ENCODE measurements at places on chromosomes 7 and 10.

- peak; percentile 1 for DNase-seq
Observed at GRCh38 chr10:66862687-66863258, 63.1 kb upstream of the LRRTM3 start.

DNA sequence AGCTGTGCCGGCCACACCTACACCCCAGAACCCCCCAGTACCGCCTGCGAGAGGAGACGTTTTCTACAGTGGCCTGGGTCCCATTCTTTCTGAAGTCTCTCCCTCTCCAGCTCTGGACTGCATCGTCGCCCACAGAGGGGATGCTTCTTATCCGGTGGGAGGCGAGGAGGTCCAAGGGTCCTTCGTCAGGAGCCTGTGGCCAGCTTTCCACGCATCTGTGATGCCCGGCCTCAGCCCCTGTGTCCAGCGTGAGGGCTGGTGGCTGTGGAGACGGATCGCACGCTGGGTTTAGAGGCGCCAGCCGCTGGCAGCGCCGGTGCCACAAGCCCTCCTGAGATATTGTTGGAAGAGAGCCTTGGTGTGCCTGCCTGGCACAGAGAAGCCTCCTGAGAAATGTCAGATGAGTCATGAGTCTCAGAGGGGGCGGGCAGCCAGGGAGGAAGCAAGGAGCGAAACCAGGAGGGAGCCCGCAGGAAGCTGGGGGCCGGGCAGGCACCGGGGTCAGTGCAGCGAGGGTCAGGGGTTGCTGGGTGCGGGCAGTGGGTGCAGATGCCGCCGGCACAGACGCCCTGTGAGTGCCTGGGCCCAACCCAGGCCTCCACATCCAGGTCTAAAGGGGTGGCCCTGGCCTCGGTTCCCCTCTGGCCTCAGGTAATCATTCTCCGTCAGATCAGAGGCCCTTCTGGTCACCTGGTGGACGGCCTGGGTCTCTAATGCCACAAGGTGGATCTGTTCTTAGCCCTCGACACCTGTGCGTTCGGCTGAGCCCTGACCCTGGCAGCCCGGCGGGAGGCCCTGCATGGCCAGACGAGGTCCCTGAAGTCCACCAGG is 86.0 kb upstream of the DIP2C start:
- no peak for DNase-seq

- DNase-seq = no peak
Observed at GRCh38 chr7:1603346-1604225, 33.8 kb upstream of the PSMG3 start.

DNA sequence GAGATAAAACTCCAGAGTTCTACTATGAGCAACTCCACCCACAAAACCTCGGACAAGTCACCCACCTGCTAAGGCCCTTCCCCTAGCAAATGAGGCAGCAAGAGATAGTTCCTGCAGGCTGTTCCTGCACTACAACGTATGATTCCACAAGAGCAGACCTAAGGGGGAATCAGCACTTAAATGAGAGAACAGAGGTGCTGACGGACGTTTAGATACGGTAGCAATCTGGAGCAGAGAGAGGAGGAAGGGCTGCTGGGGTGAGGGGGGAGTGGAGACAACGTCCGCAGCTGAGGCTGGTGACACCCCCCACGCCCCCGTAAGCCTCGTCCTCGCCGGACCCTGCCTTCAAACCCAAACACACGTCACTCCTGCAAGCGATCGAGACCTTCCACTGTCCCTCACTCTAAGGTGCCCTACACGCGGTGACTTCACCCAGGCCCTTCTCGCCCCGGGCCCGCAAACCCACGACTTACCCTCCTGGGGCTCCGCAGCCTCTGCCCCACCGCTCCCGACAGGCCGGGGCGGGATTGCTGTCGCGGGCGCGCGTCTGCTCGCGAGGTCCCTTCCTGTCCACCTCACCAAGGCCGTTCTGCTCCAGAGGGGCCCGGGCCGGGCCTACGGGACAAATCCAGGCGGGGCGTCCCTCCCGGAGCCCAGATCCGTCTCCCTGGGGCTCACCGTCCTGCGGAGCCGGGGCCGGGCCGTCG is 635 bp downstream of the ZNF12 start:
- no peak for DNase-seq

DNA sequence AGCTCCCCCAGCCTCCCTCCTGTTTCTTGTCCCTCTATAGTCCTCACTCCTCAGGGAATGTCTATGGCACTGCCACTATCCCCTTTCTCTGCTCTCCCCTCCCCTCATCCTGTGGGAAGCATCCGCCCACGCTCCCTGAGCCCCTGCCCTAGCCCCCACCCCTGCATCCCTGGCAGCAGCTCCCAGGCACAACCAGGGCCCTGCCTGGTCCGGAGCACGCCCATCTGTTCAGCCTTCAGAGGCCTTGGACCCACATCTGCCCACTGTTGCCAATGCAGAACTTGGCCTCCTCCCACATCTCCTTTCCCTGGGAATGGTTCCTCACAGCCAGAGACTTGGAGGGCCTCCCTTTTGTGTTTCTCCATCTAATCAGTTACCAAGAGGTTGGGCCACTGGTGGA is 20.4 kb upstream of the TBRG4 start:
- DNase-seq = no peak

DNA sequence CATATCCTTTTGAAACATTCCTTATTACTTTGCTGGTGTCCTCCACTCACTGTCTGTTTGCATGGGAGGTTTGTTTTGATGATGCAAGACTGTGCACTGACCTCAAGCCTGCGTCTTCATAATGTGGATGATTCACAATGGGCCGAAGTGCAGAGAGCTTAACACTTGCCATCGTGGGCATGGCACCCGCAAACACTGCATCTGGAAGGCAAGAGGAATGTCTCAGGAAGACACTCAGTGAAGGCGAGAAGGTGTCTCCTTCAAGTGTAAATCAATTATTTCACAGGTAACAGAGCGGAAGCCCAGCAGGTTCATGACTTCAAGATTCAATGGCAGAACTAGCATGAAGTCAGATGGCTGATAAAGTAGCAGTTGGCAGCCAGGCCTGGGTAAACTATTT is 98.1 kb downstream of the DPY19L1 start:
- DNase-seq = peak; percentile 48

DNA sequence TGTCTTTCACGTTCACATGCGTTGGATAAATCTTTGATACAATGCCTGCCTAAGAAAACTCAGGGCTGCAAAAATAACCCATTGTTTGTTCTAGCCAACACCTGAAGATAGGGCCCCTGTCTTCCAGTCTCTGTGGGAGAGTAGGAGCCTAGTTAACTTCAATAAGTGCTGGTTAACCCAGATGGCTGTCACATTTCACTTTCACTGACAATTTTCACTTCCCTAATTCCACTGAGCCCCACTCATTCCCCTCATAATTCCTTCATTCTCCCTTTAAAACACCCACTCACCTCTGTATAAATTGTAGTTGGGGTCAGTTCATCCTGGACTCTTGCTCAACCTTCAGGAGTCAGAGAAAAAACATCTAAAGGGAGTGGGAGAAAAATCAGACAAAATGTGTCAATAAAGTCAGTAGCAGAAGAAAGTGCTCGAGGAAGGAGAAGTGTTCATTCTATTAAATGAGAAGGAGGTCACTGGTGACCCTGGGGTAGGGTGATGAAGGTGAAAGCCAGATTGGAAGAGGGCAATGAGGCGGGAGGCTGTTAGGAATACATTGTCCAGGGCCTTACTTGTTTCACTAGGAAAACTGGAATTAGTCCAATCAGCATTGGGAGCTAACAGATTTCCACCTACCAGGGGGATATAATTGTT is 51.2 kb upstream of the ABI1 start:
- no peak for DNase-seq

GRCh38 chr7:90401989-90402388 is 1.3 kb upstream of the CLDN12 start:
- DNase-seq = peak; percentile 63

DNA sequence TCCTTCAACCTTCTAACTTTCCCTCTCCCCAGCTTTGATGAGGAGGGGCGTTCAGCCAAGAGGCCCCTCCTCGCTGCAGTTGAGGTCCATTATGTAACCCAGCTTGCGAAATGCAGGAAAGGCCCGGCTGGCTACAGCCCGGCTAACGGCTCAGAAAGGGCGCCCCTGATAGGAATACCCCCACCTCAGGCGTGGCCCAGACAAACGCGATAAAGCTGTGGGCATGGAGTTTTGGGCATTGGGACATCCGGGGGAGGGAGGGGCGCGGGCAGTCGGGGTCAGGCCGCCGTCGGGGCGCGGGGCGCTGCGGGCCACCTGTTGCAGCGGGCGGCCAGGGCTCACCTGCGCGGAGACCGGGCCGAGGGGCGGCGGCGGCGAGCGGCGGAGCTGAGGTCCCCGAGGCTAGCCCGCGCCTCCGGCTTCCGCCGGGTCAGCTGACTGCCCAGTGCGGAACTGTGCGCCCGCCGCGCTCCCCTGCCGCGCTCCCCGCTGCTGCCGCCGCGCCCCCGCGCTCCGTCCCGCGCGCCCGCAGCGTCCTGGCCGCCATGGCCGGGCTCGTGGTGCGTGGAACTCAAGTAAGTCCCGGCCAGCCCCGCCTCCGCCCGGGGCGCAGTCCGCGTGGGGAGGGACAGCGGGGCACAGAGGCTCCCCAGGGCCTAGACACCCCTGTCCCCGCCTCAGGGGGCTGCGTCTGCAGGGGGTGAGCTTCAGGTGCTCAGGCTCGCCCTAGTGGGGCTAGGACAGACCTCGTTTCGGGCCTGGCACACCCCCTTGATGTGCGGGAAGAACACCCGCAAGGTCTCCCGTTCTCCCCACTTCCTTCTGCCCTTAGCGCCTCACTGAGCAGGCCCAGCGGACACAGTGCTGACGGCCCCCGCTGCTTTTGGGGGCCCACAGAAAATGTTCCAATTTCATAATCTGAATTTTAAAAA is at the start of gene LRMDA:
LRMDA (plus strand) TSS at position 445 of the 932 bp plus-strand sequence.
- no peak for DNase-seq

DNA sequence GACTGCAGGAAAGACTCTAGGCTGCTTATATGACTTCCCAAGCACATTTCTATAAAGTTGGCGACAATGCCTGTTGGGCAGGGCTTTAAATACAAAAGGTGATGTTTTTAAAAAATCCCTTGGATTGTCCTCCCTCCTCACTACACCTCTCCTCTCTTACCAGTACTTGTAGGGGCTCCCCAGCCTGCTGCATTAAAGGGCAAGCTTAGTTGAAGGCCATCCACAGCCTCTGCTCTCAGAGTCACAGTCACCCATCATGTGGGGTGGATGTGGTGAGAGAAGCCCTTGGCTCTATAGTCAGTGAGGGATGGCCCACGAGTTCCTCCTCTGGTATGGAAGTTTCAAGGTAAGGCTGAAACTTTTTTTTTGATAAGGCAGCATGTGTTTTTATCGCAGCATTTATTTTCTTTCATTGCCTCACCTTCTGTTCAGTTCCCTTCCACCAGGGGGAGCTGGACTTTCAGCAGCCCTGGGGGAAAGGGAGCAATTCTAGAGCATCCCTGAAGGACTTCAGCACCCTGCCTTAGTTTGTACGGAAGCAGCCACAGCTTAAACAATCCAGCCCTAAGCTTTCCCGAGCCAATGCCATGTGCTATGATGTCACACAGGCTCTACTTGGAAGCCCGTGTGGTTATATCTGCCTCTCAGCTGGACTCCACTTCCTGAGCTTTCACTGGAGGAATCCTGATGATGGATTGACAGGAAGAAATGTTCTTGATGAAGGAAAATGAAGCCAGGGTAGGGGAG is 131.9 kb downstream of the CALCR start:
- DNase-seq = peak; percentile 17

DNA sequence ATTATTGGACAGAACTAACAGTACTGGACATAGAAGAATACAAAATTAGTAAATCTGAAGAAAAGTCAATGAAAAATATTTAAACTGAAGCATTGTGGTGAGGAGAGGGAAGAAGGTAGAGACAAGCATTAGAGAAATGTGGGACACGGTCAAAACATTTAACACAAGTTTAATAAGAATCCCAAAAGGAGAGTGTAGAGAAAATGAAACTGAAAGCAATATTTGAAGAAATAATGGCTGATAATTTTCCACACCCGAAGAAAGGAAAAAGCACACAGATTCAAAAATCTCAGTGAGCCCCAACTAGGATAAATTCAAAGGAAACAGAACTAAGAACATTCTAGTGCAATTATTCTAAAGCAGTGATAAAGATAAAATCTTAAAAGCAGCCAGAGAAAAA is 126.4 kb upstream of the LRRTM3 start:
- DNase-seq = no peak

GRCh38 chr10:29471544-29471859 is 163.3 kb downstream of the SVIL start:
- peak; percentile 81 for DNase-seq

GRCh38 chr7:2175514-2175913 is 57.2 kb downstream of the MAD1L1 start:
- peak; percentile 100 for DNase-seq

GRCh38 chr7:117616694-117617093 is 136.9 kb downstream of the CFTR start:
- no peak for DNase-seq

- no peak for DNase-seq
Observed at GRCh38 chr7:142130267-142130666, 18.7 kb downstream of the MGAM2 start.

DNA sequence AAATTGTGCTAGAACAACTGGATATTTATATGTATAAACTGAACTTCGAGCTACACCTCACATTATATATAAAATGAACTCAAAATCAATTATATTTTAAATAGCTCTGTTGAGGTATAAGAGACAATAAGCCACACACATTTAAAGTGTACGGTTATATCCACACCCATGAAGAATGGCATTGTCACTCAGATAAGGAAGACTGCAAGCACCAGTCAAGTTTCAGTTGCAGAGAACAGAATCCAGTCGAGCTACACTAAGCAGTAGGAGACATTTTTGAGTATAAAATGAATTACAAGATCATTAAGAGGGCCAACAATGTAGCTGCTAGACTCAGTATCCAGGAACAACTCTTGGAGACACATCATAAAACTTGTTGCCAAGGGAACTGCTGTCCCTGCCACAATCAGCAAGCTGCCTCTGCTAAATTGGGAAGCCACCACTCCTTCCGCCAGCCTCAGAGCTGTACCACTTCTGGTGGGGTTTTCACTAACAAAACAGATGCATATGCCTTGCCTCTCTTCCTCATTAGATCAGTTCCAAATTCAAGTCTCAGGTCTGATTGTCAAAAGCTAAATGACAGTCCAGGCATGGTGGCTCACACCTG is 19.6 kb upstream of the GPNMB start:
- DNase-seq = no peak

- peak; percentile 20 for DNase-seq
Observed at GRCh38 chr10:116444527-116445142, 17.0 kb downstream of the PNLIPRP3 start.

DNA sequence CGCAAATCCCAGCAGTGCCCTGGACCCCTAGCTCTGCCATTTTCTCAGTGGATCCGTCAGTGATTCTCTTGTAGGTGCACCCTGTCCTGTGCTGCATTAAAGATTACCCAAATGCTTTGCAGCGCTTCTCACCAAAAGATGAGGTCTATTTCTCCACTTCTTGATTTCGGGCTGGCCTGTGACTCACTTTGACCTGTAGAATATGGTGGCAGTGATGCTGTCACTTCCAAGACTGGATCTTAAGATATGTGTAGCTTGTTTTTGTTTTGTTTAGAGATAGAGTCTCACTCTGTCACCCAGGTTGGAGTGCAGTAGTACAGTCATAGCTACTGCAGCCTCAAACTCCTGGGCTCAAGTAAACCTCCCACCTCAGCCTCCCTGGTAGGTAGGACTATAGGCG is 37.0 kb upstream of the ZMIZ1 start:
- no peak for DNase-seq

- DNase-seq = peak; percentile 86
Observed at GRCh38 chr10:35079763-35080162, 10.4 kb downstream of the CUL2 start.
